CD4-positive, alpha-beta T cell treated with Interleukin-4 for 1 hour (primary cell): ENCODE measurements at places on chromosomes 5 and 9.
A peak's percentile ranks its signal among the peaks of the same experiment; 100 is the strongest.

- DNase-seq = peak; percentile 41
Observed at GRCh38 chr9:91433180-91433579, 9.5 kb upstream of the NFIL3 start.

GRCh38 chr5:144352732-144353317 lies 182.2 kb downstream of the KCTD16 start:
- DNase-seq = no peak

DNA sequence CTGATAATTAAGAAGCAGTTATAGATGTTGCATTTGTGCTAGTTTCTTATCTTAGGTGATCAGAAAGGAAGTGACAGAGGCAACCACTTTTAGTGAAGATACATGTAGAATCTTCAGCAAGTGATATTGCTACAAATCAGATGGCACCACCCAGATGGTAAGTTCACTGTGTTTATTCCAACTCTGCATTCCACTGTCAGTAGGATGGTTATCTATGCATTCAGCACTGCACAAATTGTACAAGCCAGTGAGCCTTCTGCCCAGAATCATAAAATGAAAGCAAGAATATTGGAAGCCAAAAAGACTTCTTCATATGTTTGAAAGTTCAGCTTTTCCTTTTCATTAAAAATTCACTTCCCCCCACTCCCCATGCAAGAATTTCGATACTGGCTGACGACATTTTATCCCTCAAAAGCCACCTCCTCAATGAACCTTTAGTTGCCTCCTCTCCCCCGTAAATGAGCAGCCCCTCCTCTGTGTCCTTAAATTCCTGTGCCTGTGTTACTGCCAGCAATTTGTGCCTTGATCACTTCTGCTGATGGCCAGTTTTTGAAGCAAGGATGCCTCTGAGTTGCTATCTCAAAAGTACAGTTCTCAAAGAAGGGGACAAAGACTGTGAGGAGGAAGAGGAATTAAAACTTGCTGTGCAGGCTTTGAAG lies 91.6 kb downstream of the ZSWIM6 start:
- DNase-seq = no peak

DNA sequence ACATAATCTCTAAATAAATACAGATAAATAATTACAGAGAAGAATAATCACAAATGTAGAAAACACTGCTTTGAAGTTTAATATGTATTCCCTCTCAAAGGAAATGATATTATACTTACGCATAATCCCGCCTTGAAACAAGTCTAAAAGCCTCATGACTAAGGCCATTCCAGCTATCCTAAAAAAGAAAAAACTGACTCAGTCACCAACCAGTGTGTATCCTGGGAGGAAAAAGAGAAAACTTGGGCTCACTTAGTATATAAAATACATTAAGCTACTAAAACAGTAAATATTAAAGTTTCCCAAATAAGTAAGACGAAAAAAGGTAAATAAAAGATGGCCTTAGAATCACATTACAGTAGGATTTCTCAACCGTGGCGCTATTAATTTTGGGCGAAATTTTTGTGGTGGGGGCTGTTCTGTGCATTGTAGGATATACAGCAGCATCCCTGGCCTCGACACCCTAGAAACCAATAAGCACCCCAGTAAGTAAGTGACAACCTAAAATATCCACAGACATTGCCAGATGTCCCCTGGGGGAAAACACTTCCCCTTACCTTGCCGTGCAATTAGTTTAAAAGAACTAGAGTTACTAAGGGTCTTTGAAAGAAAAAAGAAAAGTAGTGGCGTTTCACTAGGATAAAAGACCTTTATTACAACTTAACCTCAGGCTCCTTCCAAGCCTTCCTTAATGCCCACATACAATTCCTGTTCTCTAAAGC lies 1.1 kb downstream of the HSPA9 start:
- DNase-seq = no peak

- no peak for DNase-seq
Observed at GRCh38 chr5:142692321-142692894, 6.5 kb upstream of the FGF1 start.

DNA sequence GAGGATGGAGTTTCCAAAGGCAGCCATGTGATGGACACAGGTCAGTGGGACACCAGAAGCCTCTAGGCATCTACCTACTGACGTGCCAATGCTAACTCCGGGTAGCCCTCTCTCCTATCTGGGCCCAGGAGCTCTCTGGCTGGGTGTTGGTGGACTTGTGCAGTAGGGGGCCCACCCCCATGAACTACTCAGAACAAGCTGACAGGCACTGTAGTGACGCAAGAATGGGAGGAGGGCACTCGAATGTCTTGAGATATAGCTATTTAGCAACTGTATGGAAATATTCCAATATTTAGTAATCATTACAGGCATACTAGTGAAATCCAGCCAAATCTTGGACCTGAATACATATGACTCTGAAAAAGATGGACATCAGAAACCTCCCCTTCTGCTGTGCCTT lies 5.7 kb upstream of the DOCK2 start:
- no peak for DNase-seq

DNA sequence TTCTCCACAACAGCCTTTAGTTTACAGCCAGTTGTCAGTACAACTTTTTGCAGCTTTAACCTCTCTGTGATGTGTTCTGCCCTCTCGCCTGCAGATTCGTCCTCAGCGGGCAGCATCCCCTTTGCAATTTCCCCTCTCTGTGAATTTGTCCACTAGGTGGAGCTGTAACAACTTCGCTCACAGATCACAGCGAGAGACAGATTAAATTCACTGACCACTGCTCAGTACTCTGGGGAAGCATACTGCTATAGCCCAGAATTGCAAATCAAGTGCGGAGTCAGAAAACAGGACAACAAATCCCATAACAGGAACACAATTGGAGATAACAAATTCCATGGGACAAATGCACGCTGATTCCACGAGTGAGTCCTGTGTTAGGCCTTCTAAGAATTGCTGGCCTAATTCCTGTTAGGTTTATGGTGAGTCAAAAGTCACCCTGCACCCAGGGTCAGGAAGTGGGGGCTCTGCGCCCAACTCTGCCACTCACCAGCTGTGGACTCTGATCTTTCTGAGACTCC lies 2124.9 kb downstream of the MAT2B start:
- DNase-seq = peak; percentile 4

DNA sequence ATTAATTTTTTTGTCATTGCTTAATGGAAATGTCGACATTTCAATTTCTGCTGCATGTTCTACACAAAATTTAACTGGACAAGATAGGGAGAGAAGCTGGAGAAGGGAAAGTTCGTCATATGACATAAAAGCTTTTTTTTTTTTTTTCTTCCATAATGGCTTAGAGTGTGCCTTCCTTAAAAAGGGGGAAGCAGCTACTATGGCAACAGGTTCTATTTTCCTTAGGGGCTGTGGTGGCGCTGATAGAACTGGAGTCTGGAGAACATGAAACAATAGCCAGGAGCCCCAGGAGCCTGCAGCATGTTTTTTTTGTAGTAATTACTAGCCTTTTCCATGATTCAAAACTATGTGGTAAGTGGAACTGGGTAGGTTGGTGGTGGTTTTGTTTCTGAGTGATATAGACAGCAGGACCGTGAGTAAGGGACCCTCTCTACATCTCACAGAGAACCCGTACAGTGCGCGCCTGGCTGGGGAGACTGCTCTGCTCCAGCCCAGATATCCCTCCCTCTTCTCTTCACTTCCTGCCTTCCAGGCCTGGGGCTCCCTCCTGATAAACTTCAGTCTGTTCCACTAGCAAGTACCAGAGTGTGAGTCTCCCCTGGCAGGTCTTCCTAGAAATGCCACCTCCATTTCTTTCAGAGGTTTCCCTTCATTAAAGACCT lies 301.6 kb downstream of the NR3C1 start:
- no peak for DNase-seq

GRCh38 chr9:77427256-77427927 lies 220.7 kb downstream of the GNA14 start:
- no peak for DNase-seq

DNA sequence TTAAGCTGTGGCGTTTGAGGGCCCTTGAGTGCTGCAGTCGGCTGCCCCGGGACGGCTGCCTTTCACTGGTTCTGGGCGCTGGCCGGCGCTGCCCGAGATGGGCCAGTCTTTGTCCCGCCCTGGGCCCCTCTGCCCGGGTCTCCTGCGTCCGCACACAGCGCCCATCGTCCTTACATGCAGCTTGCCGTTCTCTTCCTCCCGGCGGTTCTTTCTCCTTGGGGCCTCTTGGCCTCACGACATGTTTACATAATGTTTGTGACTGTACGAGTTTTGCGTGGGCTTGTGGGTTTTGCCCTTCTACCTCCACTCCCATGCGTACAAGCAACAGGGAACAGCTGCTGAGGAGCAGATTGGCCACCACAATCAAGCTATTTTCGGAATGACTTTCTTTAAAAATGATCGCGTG lies 618 bp downstream of the TNPO1 start:
- DNase-seq = peak; percentile 33

DNA sequence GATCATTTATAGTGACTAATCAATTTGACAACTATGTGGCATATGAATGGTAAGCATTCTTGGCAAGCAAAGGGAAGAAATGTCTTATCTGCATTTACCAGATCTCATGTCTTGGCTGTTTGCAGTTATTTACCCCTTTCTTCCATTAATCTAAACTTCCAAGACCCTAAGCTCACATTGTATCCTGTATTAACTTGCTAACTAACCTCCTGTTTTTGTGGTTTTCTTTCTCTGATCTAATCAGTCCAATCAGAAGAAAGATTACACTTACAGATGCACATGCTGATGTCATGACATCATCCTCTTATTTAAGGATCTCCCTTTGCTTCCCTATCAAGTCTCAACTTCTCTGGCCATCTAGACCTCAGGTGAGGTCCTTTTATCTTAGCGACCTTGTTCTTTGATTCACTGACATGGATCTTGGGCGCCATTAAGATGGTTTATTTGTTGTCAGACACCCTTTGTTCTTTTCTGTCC lies 95.5 kb downstream of the F2RL2 start:
- no peak for DNase-seq

GRCh38 chr5:124678468-124678867 lies 68.0 kb downstream of the ZNF608 start:
- DNase-seq = no peak

DNA sequence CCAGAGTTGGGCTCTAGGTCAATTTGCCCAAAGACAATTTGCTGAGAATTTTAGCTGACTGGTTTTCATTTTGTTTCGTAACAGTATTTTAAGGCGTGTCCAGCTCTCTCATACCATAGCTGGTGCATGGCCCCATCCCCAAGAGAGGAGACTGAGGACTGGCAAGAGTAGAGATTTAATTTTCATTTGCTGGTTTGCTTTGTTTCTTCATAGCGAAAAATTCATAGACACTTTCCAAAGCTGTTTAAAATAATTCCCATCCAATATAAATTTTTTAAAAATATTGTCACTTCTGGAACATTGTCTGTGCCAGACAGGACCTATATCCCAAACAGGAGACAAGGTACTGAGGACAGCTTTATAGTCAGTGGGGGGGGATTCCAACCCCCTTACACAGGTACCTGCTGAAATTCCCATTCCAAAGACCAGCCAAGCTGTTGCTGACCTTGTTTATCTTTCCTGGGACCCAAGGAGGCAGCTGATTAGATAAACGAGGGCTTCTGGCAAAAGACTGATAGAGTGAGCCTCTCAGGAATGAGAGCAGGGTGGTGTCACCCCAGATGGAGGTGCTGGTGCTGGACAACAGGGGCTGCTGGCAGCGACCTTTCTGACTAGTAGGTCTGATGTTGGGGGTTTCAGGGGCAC lies 6.8 kb upstream of the ANGPTL2 start:
- no peak for DNase-seq

GRCh38 chr5:150203832-150204589 lies 14.1 kb downstream of the SLC6A7 start:
- DNase-seq = no peak

DNA sequence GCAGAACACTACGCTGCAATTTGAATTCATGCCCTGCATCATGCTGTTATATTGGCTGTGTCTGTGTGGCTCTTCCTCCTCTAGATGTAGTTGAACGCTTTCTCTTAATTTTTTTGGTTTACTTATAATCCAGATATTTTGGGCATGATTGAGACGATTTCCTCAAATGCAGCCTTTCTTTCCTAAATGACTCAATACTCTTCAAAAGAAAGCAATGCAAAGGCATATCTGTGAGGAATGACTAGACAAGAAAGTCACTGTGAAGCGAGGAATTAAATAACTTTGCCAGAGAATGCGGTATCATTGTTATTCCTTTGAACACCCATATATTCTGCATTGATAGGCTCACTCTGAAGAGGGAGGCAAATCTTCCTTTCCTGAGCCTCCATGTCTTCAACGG lies 152.8 kb downstream of the YIPF5 start:
- DNase-seq = no peak
